ENCODE measurements at places on chromosomes 16 and 17.

DNA sequence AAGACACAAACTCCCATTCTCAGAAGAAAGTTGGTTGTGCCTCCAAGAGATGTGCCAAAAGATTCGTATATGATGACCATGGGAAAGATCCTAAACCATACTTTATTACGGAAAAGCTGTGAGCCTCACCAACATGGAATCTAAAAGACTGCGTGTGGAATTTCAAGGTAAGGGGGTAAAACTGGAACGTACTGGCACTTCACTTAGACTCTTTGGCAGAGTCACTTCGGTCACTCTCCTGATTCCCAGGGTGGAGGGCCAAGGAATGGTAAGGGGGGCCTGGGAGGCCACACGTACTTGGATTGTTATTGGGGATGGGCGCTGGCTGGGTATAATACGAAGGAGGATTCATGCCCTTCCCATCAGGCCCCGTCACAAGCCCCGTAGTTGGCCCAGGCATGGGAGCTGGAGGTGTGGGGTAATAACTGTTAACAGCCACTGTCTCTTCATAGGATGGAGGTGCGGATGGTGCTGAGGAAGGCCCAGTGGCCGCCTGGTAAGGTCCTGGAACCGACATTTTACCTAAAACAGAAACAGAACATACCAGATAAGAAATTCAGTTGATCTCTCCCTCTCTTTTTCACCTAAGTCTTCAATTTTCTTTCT is 30.4 kb downstream of the LITAF start:
- DNase-seq = no peak
- H3K4me3 ChIP-seq = no peak overlapping the region
- H3K27me3 ChIP-seq = no peaks in the 10 kb centered on the region
- H3K27ac ChIP-seq = peak overlapping the region; percentile 71
- H3K4me1 ChIP-seq = peaks cover 51% of the 10 kb centered on the region

GRCh38 chr17:2948721-2949468 is 114.5 kb downstream of the OR1D5 start:
- H3K4me1 ChIP-seq = peaks cover 6% of the 10 kb centered on the region
- H3K27ac ChIP-seq = no peak overlapping the region
- H3K4me3 ChIP-seq = no peak overlapping the region
- DNase-seq = no peak
- no peaks in the 10 kb centered on the region for H3K36me3 ChIP-seq
- H3K27me3 ChIP-seq = no peaks in the 10 kb centered on the region

DNA sequence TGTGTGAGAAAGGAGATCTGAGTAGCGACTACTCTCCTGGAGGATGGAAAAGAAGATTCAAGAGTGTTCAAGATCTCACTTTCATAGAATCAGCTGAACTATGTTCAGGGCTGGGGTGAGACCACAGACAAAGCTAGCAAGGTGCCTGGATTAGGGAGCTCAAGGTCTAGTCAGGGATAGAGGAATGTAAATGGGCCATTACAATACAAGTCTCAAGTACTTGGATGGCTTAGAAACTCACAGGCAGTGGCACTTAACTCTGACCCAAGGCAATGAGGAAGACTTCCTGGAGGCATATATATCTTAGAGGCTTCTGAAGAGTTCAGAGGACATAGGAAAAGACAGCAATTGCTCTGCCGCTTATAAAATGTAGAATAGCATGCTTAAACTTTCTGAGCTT is 184.9 kb upstream of the CDH11 start:
- H3K4me3 ChIP-seq = no peak overlapping the region
- no peaks in the 10 kb centered on the region for H3K36me3 ChIP-seq
- no peaks in the 10 kb centered on the region for H3K4me1 ChIP-seq
- H3K27ac ChIP-seq = no peak overlapping the region
- no peaks in the 10 kb centered on the region for H3K27me3 ChIP-seq
- DNase-seq = no peak

GRCh38 chr16:67847064-67847861 is at the start of gene CENPT:
Gene CENPT (minus strand): TSS chr16:67847693. CDS start chr16:67833859, 13,834 bp downstream.
- peaks cover 12% of the 10 kb centered on the region for H3K36me3 ChIP-seq
- DNase-seq = peak; percentile 47
- H3K4me1 ChIP-seq = peaks cover 49% of the 10 kb centered on the region
- no peaks in the 10 kb centered on the region for H3K27me3 ChIP-seq
- H3K27ac ChIP-seq = peak within 1 kb of the TSS; percentile 91
- peak within 1 kb of the TSS; percentile 79 for H3K4me3 ChIP-seq

DNA sequence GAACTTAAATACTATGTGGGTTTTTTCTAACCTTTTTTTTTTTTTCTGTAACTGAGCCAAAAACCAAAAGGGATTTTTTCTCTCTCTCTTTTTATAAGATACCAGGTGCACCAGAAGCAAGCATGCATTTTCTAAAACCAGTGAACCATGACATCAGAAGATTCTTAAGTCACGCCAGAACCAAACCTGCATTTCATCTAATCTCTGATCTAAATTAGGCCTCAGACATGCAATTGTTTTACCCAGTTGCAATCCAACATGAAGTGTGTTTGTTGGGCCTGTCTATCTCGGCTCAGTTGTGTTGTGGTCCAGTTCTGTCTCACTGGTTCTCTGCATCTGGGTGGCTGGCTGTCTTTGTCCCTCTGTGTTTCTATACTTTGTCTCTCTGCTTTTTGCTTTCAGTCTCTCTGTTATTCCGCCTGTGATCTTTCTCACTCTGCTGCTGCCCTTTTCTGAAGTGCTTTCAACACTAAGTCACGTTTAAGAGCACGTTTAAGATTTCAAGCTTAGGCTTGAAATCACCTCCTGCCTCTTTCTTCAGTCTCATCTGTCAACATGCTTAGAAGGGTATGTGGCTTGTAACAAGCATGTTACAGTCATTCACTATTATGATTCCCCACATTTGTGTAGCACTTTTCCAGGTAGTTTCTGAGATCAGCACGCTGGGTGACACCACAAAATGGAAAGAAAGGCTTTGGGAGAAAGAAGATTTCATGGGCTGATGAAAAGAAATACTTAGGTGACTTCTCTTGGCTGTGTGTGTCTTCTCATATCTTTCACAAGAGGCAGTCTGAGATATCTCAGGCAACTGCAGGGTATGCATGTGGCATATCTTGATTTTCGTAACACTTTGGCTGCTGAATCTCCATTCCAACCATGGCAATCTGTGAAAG is 488.9 kb downstream of the SHISA9 start:
- DNase-seq = no peak
- H3K27ac ChIP-seq = no peak overlapping the region
- no peaks in the 10 kb centered on the region for H3K4me1 ChIP-seq
- H3K27me3 ChIP-seq = no peaks in the 10 kb centered on the region
- H3K4me3 ChIP-seq = no peak overlapping the region

- H3K27me3 ChIP-seq = no peaks in the 10 kb centered on the region
- no peak overlapping the region for H3K4me3 ChIP-seq
- peaks cover 17% of the 10 kb centered on the region for H3K4me1 ChIP-seq
- H3K36me3 ChIP-seq = peaks cover 2% of the 10 kb centered on the region
These were observed 6.2 kb upstream of the SLC7A6 start for GRCh38 chr16:68257906-68258800.

- no peak for DNase-seq
- H3K4me3 ChIP-seq = no peak overlapping the region
- H3K27ac ChIP-seq = no peak overlapping the region
- no peaks in the 10 kb centered on the region for H3K27me3 ChIP-seq
- H3K4me1 ChIP-seq = no peaks in the 10 kb centered on the region
These were observed 75.3 kb downstream of the WDR59 start for GRCh38 chr16:74909665-74910064.

- H3K4me3 ChIP-seq = no peak overlapping the region
- DNase-seq = peak; percentile 9
- H3K4me1 ChIP-seq = peaks cover 5% of the 10 kb centered on the region
- no peak overlapping the region for H3K27ac ChIP-seq
- no peaks in the 10 kb centered on the region for H3K36me3 ChIP-seq
- H3K27me3 ChIP-seq = peaks cover 2% of the 10 kb centered on the region
These were observed 79.0 kb downstream of the NETO2 start for GRCh38 chr16:47064775-47065174.

DNA sequence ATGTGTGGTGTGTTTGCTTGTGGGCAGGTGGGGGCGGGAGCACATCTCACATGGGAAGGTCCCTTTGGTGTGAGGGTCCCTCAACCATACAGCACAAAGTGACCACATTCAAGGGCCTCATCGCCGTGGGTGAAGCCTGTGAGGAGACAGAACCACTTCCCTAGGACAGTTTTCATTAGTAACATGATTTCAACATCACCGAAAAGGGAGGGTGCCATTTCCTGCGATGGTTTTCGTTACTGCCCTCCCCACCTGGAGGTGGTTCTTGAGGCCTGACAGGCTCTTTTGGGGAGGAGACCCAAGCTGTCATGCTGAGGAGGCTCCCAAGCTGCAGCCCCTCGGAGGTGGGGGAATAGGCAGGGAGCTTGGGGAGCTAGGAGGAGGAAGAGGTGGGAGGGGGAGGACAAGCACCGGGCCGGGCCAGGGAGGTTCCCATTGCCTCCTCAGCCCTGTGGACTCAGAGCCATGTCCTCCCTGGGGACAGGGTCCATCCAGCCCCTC is 9.5 kb downstream of the CD300LB start:
- no peak overlapping the region for H3K27ac ChIP-seq
- no peaks in the 10 kb centered on the region for H3K36me3 ChIP-seq
- peaks cover 10% of the 10 kb centered on the region for H3K4me1 ChIP-seq
- H3K27me3 ChIP-seq = peaks cover 29% of the 10 kb centered on the region

- H3K27ac ChIP-seq = no peak overlapping the region
- no peak overlapping the region for H3K4me3 ChIP-seq
- H3K4me1 ChIP-seq = peaks cover 6% of the 10 kb centered on the region
- DNase-seq = peak; percentile 36
These were observed 175.8 kb downstream of the NPIPB11 start for GRCh38 chr16:29230671-29231096.

DNA sequence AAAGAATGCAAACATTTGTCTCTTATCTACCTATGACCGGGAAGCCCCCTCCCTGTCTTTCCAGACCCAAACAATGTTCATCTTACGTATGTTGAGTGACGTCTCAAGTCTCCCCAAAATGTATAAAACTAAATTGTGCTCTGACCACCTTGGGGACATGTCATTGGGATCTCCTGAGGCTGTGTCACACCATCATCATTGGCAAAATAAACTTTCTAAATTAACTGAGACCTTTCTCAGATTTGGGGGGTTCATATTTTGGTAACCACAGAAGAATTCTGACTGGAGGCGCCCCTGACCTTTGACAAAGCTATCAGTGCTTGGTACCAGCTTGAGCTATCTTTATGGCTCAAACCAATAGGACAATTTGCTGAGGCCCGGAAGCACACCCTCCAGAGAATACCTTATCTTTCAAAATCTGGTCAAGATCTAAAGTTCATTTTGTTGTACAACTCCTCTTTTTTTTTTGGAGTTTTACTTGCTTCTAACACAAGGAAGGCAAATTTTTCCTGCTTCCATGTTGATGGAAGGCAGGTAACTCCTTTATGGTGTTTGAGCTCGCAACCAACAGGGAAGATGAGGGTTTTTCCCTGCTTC is 2.5 kb upstream of the LDHD start:
- no peak overlapping the region for H3K27ac ChIP-seq
- H3K36me3 ChIP-seq = peaks cover 2% of the 10 kb centered on the region
- no peaks in the 10 kb centered on the region for H3K4me1 ChIP-seq
- DNase-seq = no peak
- H3K27me3 ChIP-seq = peaks cover 2% of the 10 kb centered on the region

DNA sequence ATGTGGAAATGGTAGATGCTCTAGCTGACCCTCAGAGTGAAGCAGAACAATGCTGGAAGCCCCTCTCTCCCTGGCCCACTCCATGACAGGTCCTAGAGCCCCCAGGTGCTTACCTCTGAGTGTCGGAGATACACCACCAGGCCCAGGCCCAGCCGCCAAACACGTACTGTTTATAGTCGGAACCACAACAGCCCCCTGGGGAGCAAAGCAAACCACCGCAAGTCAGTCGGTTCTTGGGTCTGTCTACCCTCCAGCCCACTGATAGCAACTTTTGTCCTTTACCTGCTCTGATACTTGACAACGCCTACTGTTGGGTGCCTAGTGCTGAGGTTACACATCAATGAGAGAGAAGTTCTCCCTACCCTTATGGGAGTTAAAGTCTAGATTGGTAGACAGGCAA is 8.7 kb downstream of the FLOT2 start:
- H3K27ac ChIP-seq = no peak overlapping the region
- H3K36me3 ChIP-seq = peaks cover 21% of the 10 kb centered on the region
- peaks cover 39% of the 10 kb centered on the region for H3K4me1 ChIP-seq
- H3K27me3 ChIP-seq = no peaks in the 10 kb centered on the region
- DNase-seq = no peak

DNA sequence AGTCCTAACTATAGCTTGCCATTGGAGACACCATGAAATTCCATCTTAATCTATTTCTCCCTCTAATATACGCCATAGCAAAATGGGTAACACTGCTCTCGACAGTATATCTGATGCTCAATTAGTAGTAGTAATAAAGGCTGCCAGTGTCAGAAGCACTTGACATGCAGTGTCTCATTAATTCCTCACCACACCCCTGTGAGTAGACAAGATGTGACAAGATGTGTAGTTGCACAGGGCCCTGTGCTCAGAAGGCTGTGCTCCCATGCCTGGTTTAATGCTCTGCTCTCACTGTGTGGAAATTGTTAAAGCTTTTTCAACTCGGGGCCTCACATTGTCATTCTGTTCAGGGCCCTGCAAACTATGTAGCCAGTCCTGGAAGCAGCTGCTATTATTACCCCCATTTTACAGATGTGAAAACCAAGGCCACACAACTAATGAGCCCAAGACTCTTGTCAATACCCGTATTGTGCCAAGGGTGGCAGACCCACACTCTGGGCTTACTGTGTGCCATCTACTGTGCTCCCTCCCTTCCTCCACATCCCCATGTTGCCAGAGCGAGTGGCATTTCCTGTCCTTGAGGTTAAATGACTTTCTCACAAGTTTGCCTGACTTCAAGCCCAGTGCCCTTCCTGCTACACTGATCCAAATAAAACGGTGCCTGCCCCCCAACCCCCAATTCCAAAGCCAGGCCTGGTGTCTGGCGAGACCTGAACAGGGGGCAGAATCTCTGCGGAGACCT is 287.3 kb upstream of the CCL2 start:
- H3K27me3 ChIP-seq = peaks cover 8% of the 10 kb centered on the region
- no peaks in the 10 kb centered on the region for H3K36me3 ChIP-seq
- H3K4me3 ChIP-seq = no peak overlapping the region
- H3K27ac ChIP-seq = peak overlapping the region; percentile 74
- peaks cover 39% of the 10 kb centered on the region for H3K4me1 ChIP-seq
- DNase-seq = peak; percentile 53

Data from activated CD8-positive, alpha-beta memory T cell treated with anti-CD3 and anti-CD28 coated beads, Interleukin-2, amount 10 ng/mL, durations not matched to agents 7 days and 5 days (primary cell).